ENCODE measurements at places on chromosomes 7 and 10. TPM values are rescaled to one million over a fixed set of nuclear protein-coding genes. Genes with fewer than 3 reads are reported as not detected.

DNA sequence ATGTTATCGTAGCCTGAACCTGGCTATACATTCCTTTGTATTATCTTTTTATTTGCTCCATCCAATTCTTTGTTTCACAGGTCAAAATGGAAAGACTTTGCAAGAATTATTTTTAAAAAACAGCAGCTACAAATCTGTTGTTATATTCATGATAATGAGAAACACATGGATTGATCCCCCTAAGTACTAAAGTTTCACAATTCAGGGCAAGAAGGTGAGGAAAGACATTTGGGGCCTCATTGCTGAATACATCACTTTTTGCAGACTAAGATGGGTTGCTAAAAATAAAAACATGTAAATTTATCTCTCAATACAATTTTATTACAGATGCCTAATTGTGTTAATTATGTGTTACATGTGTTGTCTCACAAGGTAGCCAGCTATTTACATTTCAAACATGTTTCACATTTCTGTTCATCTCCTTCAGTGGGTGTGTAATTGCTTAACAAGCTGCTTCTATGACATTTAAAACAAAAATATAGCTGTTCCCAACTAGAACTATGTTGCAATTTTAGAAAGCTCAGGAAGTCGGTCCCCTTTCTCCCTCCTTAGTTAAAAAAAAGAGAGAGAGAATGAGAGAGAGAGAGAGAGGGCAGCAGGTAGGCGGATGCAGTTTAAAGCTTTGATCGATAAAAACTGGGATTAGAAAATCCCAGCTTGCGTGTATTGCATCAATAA lies 606.3 kb upstream of the FZD8 start:
- no peak for DNase-seq

GRCh38 chr7:120460949-120461348 lies 188.0 kb downstream of the KCND2 start:
- DNase-seq = no peak

DNA sequence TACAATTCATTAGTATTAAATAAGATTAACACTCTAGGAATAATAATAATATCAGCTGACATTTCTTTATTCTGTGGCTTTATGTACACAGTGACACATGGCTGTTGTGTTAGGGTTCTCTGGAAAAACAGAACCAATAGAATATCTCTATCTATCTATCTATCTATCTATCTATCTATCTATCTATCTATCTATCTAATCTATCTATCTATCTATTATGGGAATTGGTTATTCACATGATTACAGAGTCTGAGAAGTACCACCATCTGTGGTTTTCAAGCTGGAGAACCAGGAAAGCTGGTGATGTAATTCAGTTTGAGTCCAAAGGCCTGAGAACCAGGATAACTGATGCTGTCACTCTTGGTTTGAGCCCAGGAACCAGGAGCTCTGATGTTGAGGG lies 194.1 kb upstream of the MTPN start:
- DNase-seq = no peak

OR6B1 gene
- not detected for polyA plus RNA-seq

DNA sequence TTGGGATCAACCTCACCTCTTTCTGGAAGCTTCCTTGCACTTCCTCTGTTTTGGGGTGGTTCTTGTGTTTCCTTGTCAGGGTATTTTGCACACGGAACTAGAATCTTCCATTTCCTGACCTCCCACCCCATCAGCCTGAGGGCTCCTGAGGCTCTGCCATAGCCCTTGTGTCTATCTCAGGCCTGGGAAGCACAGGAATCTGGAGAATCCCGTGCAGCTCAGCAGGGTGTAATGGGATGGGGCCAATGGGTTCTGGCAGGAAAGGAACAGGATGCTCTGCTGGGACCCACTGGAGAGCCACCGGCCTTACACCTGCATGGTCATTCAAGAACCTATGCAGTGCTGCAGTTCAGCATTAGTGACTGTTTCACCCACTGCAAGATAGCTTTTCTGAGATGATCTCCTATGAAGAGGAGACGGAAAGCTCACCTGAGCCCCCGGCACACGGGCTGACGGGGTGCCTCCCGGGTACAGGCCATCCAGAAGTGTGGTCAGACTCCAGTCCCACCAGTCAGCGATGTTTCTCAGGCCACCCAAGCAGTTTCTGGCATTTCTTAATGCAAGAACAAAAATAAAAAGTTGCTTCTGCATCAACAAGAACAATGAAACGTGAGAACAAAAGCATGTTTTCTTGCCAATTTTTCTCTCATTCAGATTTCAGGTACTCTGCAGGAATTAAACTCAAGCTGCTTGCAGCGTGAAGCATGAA lies 133.2 kb downstream of the PKD1L1 start:
- no peak for DNase-seq

GRCh38 chr10:60896810-60897209 lies 47.2 kb downstream of the RHOBTB1 start:
- DNase-seq = no peak

GRCh38 chr10:67076144-67076543 lies 150.3 kb downstream of the LRRTM3 start:
- DNase-seq = no peak

DNA sequence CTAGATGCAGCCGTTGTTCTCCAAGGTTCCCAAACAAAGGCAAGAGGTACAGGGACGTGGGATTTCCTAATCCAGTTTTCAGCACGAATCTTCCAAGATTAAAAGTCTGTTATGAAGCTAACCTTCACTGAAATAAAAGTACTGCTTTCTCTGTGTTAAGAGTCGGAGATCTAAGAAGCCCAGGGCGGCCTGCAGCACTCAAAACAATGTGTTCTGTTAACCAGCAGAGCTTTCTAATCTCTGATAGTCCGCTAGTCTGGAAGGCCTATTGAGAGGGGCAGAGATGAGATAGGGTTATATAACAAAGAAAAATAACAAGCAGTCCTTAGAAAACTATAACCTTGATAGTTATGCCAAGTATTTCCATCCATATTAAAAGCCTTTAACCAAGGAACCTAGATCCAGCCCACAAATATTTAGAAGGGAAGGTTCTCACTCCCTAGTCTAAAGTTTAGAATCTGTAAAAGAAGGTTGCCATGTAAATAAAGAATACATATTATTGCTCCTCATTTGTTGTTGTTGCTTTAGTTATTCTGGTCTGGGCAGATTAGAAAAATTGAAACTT lies 106.3 kb upstream of the SVIL start:
- no peak for DNase-seq
